WTC11 (cell line): ENCODE measurements at places on chromosomes 12 and 14. TPM values are rescaled to one million over a fixed set of nuclear protein-coding genes. Genes with fewer than 3 reads are reported as not detected.

GRCh38 chr12:110253176-110253575 is 27.9 kb upstream of the ATP2A2 start:
- H3K27me3 ChIP-seq: no peaks in the 10 kb centered on the region
- H3K36me3 ChIP-seq: no peaks in the 10 kb centered on the region
- 0 out of 2 replicates have a peak overlapping the region, but pooled peaks have one; percentile 11 for H3K27ac ChIP-seq
- H3K4me1 ChIP-seq: 0 out of 2 replicates have a peak, but pooled peaks cover 3% of the 10 kb centered on the region

- H3K27ac ChIP-seq: no peak overlapping the region; the same call in 1 of the 2 replicates
- no peaks in the 10 kb centered on the region for H3K27me3 ChIP-seq
- no peaks in the 10 kb centered on the region for H3K36me3 ChIP-seq
- peaks cover 21% of the 10 kb centered on the region for H3K4me1 ChIP-seq
- no peak for DNase-seq
- no peak overlapping the region for H3K4me3 ChIP-seq
Observed at GRCh38 chr12:11832093-11832492, 182.6 kb downstream of the ETV6 start.

GRCh38 chr14:33404964-33405574 is 466.4 kb downstream of the NPAS3 start:
- H3K4me1 ChIP-seq: peaks cover 3% of the 10 kb centered on the region; the same call in 1 of the 2 replicates
- H3K4me3 ChIP-seq: no peak overlapping the region
- peak; percentile 22 for DNase-seq
- H3K27me3 ChIP-seq: peaks cover 3% of the 10 kb centered on the region
- peaks cover 79% of the 10 kb centered on the region for H3K36me3 ChIP-seq

GRCh38 chr12:58443273-58443980 is 476.9 kb downstream of the LRIG3 start:
- peak; percentile 29 for DNase-seq
- no peak overlapping the region for H3K4me3 ChIP-seq
- no peaks in the 10 kb centered on the region for H3K27me3 ChIP-seq
- H3K36me3 ChIP-seq: no peaks in the 10 kb centered on the region
- no peak overlapping the region for H3K27ac ChIP-seq

DNA sequence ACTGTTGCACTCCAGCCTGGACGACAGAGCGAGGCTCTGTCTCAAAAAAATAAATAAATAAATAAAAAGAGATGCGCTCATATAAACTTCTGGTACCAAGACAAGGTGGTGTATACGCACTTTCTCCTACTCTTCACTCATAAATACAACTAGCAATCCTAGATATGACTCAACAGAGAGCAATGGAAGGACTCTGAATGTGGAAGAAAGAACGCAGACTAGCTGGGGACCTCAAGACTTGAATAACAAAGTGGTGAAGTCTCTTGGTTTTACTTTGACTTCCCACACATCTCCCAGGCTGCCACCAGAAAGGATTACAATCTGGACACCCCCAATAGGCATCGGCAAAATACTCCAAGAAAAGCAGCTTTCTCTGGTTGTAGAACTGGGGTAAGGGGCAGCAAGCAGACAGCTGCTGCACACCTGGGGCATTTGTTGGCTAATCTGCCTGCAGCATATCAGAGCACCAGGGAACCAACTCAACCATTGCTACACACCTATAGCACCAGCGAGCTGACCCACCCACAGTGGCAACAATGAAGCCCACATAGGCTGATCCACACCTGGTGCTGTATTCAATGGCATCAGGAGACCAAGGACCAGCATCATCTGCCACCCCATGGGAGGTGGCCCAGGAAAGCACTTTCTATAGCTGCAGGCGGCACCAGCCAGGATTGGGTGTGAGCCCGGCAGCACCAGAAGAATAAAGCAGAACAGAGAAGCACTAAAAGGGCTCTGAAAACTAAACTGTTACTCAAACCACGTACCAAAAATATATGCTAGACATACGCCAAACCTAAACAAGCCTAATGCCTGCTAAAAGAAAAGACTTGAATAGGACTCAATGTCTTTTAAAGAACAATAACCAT is 1231.7 kb upstream of the TMEM132C start:
- H3K4me3 ChIP-seq: no peak overlapping the region
- no peaks in the 10 kb centered on the region for H3K4me1 ChIP-seq
- peaks cover 4% of the 10 kb centered on the region for H3K27me3 ChIP-seq

DNA sequence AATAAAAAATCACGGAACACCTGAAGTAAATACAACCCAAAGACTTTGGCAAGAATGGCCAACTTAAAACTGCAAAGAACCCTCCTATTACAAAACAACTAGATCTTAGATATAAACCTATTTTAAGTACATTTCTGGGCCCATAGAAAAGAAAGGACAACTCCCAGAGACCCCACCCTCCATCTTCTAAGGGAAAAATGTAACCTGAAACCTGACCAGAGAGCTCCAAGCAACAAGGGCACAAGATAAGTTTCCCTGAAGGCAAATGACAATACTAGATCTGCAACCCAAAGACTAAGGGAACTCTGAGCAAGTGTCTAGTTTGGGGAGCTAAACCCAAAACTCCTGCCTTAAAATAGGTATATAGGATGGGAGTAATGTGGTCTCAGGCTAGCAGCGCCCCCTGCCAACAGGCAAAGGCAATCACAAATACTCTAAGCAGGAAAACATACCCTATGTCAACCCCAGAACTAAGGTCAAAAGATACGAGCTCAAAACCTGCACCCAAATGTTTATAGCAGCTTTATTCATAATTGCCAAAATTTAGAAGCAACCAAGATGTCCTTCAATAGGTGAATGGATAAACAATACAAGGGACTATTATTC is 218.9 kb downstream of the ITPR2 start:
- H3K27ac ChIP-seq: peak overlapping the region; percentile 30; the same call in 1 of the 2 replicates
- peaks cover 7% of the 10 kb centered on the region for H3K4me1 ChIP-seq
- H3K36me3 ChIP-seq: peaks cover 11% of the 10 kb centered on the region
- no peak overlapping the region for H3K4me3 ChIP-seq
- no peaks in the 10 kb centered on the region for H3K27me3 ChIP-seq

DNA sequence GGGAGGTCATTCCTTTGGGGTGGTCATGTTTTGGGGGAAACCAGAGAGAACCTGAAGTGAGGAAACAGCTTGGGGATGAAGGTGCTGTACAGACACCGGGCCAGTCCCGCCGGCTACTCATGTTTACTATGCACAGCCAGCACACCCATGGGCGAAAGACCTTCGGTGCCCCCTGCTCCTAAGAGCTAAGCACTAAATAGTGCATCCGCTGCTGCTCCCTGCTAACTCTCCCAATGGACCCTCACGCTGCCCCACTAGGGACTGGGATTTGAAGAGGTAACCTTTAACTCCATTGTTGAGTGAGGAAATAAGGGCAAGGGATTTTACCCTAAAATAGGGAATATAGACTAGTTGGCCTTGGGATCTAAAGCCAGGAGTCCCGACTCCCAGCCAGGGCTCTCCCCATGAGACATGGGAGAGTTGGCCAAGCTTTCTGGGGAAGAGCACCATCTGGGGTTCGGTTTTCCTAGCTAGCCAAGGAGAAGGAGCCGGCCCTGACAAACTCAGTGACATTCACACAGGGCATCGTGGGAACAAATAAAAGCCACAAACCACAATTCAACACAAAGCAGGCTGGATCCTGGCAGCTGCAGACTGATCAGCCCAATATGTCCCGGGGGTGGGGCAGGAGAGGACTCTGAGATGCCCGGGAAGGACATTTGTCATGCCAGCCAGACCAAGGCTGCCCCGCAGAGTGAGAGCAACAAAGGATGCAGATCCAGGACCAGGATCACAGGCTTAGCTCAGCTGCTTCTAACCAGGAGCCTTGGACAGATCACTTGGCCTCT is 91.7 kb downstream of the SINHCAF start:
- DNase-seq: no peak
- H3K36me3 ChIP-seq: peaks cover 4% of the 10 kb centered on the region; the same call in 1 of the 2 replicates
- H3K27ac ChIP-seq: no peak overlapping the region
- peaks cover 4% of the 10 kb centered on the region; the same call in 1 of the 2 replicates for H3K27me3 ChIP-seq
- peaks cover 9% of the 10 kb centered on the region; the same call in 1 of the 2 replicates for H3K4me1 ChIP-seq

- no peak overlapping the region for H3K4me3 ChIP-seq
- peaks cover 50% of the 10 kb centered on the region for H3K4me1 ChIP-seq
- H3K36me3 ChIP-seq: peaks cover 75% of the 10 kb centered on the region
- H3K27ac ChIP-seq: peak overlapping the region; percentile 60
- H3K27me3 ChIP-seq: no peaks in the 10 kb centered on the region
Observed at GRCh38 chr14:21219561-21220111, 49.6 kb downstream of the HNRNPC start.

DNA sequence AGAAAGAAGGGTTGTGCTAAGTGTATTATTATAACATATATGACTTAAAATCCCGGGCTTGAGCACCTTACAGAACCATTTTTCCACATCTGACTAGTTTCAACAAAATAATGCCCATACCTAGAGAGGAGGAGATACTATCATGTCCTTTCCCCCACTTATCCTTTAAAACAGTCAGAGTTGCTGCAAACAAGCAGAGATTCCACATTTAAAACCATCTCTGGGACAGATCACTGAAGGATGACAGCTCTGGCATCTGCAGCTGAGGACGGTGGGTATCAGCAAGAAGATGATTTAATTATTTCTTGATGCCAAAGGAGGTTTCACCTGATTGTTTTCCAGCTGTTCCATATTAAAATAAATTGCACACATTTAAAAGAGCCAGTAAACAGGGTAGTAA is 328.0 kb upstream of the TMTC1 start:
- no peak overlapping the region for H3K4me3 ChIP-seq
- H3K27me3 ChIP-seq: no peaks in the 10 kb centered on the region
- H3K27ac ChIP-seq: no peak overlapping the region
- H3K4me1 ChIP-seq: no peaks in the 10 kb centered on the region

- H3K4me1 ChIP-seq: peaks cover 29% of the 10 kb centered on the region
- no peaks in the 10 kb centered on the region for H3K36me3 ChIP-seq
- no peak for DNase-seq
- H3K4me3 ChIP-seq: no peak overlapping the region
- H3K27ac ChIP-seq: no peak overlapping the region
Observed at GRCh38 chr12:3329361-3329760, 161.6 kb upstream of the PRMT8 start.

GRCh38 chr12:94561943-94562411 is 88.4 kb downstream of the TMCC3 start:
- H3K27me3 ChIP-seq: peaks cover 4% of the 10 kb centered on the region; the same call in 1 of the 2 replicates
- no peak for DNase-seq
- H3K27ac ChIP-seq: no peak overlapping the region
- no peaks in the 10 kb centered on the region for H3K36me3 ChIP-seq

DNA sequence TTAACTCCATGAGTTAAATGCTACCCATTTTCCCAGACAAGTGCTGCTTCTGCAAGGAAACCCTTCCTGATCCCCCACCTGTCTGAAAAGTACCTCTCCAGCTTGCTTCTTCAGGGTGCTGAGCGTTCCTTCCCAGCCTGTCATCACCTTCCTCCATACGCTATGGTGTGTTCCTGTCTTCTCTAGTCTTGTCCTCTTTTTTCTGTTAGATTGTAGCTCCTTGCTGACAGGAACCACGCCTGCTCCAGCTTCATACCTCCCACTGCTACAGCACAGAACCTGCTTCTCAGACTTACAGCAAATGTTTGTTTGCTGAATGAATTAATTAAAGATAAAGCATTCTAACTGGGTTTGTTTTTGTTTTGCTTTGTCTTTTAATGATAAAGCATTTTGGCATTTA is 39.1 kb downstream of the ERH start:
- no peaks in the 10 kb centered on the region for H3K4me1 ChIP-seq
- no peaks in the 10 kb centered on the region for H3K36me3 ChIP-seq

DNA sequence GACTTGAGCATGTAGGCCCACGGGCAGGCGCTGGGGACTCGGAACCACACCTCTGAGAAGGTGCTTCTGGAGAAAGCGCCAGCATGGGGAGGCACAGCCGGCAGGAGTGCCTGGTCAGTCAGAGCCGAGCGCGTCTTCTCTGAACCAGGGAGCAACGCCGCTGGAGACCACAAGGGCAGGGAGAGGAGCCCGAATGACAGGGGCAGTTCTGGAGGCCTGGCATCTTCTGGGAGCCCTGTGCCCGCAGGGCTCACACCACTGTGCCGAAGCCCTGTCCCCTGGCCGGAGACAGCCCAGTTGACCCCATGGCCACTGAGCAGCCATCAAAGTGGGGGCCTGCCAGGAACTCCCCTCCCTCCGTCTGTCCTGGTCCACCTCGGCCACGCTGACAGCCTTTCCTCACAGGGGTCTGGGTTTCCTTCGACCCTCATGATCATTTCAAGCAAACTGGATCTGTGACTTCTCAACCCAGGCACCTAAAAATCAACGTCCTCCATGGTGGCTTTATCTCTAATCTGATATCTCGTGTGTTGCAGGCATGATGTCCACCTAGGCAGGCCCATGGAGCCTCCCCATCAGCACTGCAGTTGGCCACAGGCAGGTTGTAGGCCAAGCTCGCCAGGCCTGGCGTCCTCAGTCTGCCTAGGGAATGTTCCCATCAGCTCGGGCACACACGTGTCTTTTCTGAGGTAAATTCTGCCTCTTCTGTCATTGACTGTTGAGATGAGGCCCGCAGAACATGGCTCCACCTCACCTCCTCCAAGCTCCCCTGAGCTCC is 299.3 kb upstream of the RTL1 start:
- peaks cover 5% of the 10 kb centered on the region for H3K27me3 ChIP-seq
- H3K36me3 ChIP-seq: peaks cover 13% of the 10 kb centered on the region
- no peak overlapping the region for H3K27ac ChIP-seq
- no peak overlapping the region for H3K4me3 ChIP-seq
- H3K4me1 ChIP-seq: no peaks in the 10 kb centered on the region

- H3K4me1 ChIP-seq: peaks cover 32% of the 10 kb centered on the region
- peaks cover 11% of the 10 kb centered on the region for H3K36me3 ChIP-seq
- H3K27me3 ChIP-seq: no peaks in the 10 kb centered on the region
- no peak overlapping the region for H3K27ac ChIP-seq
- no peak for DNase-seq
Observed at GRCh38 chr14:93566065-93566693, 135.4 kb downstream of the UNC79 start.

DNA sequence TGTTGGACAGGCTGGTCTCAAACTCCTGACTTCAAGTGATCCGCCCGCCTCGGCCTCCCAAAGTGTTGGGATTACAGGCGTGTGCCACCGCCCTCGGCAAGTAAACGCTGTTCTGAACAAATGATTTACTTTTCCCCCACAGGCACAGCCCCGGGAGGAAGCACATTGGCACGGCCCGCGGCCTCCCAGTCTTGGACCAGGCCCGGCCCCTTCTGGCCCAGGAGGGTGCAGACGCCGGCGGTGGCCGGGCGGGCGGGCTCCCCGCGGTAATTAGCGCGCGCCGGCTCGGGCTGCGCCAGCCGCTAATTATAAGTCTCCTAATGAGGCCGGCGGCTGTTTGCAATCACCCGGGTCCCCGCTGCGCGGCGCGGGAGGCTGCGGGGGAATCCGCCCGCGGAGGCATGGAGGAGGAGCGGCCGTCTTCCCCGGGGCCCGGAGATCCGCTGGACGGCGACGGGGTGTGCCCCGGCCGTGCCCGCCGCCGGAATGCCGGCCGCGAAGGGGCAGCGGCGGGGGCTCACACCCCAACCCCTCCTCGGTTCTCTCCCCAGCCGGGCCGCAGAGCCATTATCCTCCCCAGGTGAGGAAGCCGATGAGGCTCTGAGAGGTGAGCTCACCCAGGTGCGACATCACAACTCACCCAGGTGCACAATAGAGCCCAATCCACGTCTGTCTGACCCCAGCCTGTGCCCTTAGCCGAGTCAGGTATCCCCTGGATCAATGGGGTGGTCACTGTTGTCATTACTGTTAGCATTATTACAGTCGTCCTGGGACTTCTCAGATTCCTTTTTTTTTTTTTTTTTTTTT is 3.3 kb upstream of the POP5 start:
- peaks cover 13% of the 10 kb centered on the region for H3K27me3 ChIP-seq
- peak overlapping the region; percentile 74 for H3K4me3 ChIP-seq
- peaks cover 23% of the 10 kb centered on the region for H3K4me1 ChIP-seq
- peak; percentile 71 for DNase-seq
- H3K36me3 ChIP-seq: peaks cover 5% of the 10 kb centered on the region; the same call in 1 of the 2 replicates
- H3K27ac ChIP-seq: no peak overlapping the region

GRCh38 chr14:55762595-55763232 is 182.7 kb downstream of the KTN1 start:
- H3K36me3 ChIP-seq: no peaks in the 10 kb centered on the region
- H3K4me1 ChIP-seq: peaks cover 34% of the 10 kb centered on the region
- no peak for DNase-seq
- H3K27me3 ChIP-seq: no peaks in the 10 kb centered on the region
- H3K27ac ChIP-seq: no peak overlapping the region

Gene LTB4R2
- 9.1 to 12.9 TPM (median 9.8 TPM) in 3 replicates for total RNA-seq

Gene CS
- total RNA-seq: 241 to 275 TPM (median 246 TPM) in 3 replicates

Gene CATSPERB
- 0.11 TPM in 2 of 3 replicates, not detected in the other for total RNA-seq

Gene AMDHD1
- total RNA-seq: 0.62 to 1.6 TPM (median 1.1 TPM) in 3 replicates
